Muscle of back (tissue), 13 donors: ENCODE measurements at places on chromosomes 7 and 10. TPM values are rescaled to one million over a fixed set of nuclear protein-coding genes. Genes with fewer than 3 reads are reported as not detected.

TAS2R41 gene
- polyA plus RNA-seq: not detected

GRCh38 chr10:5259132-5259951 lies 62.7 kb downstream of the AKR1C4 start:
- DNase-seq: no peak

DNA sequence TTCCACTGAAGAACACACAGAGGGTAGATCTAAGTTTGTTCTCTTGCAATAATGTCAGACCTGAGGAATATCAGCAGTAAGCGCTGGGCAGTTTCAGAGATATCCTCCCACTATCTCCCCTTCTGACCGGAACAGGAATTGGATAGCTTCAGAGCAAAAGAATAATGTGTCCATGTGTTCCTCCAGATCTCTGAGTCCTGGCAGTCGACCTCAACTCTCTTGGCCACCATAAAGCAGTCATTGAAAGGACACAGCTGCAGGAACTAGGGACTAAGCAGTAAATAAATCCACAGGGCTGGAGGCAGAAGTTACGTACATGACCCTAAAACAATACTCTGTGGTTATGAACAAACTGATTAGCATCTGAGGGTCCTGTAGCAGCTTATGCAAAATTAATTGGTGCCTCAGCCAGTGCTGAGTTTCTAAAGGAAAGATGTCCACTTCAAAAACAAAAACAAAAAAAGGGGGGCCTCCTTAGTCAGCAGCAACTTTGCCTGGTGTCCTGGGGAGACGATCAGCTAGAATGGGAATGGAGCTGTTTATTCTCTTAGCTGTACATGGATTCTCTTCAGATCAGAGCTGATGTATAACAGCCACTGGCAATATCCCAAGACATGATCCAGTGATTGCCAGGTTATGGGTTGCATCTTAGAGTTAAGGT lies 6.4 kb upstream of the PRTFDC1 start:
- peak; percentile 88 for DNase-seq

DNA sequence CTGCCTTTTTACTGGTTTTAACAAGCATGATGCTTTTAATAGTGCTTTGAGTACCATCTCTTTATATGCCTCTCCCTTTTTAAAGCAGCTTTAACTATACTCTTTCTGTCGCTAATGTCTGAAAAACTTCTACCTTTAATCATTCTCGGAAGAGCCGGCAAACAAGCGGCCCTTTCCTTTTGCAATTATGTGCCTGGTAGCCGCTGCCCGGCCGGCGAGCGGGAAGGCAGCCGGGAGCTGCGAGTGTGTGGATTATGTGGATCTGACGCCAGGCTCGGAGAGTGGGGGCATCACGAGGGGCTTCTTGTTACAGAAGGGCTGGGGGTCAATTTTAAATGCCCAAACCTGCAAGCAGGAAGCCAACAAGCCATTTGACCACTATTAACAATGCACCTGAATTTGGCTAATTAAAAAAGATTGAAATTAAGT lies 120.9 kb downstream of the BUB3 start:
- DNase-seq: no peak
